ENCODE measurements at places on chromosomes 7 and 10.

- DNase-seq = no peak
Measured at GRCh38 chr10:122132882-122133565, 138.1 kb upstream of the BTBD16 start.

DNA sequence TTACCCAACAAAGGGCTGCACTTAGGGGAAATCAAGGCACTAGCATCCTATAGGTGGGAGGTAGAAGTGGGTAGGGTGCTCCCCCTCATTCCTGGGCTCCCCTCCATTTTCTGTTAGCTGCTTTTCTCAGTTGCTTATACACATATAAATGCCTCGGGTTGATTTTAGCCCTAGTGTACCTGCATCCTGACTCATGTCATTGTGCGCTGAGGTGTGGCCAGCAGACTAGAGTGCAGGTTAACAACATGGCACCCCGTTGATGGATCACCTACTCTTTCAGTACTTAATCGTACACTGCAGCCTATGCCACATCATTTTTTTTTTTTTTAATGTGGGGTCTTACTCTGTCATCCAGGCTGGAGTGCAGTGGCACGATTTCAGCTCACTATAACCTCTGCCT is 144.0 kb upstream of the ITGB1 start:
- no peak for DNase-seq

DNA sequence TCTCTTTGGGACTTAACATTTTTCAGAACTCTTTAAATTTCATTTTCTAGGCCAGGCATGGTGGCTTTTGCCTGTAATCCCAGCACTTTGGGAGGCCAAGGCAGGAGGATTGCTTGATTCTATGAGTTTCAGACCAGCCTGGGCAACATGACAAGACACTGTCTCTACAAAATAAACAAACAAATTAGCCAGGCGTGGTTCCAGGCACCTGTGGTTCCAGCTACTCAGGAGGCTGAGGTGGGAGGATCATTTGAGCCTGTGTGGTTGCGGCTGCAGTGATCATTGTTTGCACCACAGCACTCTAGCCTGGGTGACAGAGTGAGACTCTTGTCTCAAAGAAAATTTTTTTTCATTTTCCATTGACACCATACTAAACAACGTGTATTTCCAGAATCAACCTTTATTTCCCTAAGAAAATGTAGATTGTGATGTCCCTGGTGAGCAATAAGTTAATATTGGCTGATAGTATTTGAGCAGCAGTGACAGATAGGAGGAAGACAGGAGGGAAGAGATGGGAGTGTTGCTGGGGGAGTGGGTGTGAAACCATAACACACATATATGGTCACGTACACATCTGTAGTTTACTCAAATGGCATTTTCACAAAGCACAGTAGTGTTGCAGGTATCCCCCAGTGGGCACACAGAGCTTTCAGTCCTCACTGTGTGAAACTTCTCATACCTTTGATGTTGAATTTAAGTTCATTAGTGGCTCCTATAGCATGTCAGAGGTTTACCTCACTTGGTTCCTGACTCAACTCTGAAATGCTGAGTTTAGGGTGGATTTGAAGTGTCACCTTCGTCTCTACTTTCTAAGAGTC is 205.6 kb downstream of the AUTS2 start:
- DNase-seq = no peak

DNA sequence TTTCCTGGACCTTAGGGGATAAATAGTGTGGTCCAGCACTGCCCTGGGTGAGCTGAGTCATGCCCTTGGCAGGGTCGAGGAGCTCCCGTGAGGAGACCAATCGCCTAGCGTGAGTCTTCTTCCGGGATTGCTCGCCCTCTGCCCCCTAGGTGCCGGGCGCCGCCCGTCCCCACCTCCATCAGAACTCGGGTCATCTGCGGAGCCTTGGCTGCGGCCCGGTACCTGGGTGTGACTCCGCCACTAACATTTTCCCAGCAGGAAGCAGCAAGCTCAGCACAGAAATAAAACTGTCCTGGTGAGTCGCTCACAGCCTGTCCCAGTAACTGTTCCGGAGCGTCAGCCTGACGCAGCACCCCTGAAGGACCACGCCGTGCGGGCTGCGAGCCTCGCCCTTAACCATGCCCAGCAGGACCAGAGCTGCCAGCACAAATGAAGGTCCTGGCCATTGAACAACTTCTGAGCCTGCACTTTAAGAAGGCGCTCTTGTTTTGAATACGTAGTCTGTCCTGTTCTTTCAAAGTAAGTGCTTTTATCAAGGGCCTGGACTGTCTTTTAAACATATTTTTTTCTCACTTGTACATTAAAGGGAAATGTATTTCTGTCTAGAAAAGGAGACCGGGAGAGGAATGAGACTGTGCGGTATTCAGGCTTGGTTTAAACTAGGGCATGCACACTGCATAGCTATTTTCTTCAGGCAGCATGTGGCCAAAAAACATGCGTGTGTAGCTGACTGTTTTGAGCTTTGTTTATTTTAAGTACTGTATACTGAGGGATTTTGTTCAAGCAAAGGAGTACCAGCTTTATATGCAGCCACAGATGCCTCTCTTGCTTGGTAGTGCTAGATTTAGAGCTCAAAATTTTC is 136.7 kb downstream of the HECW1 start:
- peak; percentile 3 for DNase-seq

DNA sequence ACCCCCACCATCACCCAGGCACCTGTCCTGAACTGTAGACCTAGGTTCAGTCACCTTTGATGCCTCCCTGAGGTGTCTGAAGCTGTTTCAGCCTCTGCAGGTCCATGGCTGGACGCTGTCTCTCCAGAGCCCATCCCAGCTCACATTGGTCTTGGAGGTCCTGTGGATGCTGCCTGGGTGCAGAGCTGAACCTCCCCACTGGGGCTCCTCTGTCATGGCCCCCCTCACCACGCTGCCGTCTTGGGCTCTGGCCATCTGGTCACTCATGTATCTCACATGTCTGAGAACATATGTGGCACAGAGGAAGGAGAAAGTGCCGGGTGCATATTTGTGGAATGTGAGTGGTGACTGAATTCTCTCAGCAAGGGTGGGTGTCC is 108.9 kb downstream of the NKX6-2 start:
- DNase-seq = no peak

GRCh38 chr7:1300636-1301035 is 68.0 kb downstream of the UNCX start:
- no peak for DNase-seq

DNA sequence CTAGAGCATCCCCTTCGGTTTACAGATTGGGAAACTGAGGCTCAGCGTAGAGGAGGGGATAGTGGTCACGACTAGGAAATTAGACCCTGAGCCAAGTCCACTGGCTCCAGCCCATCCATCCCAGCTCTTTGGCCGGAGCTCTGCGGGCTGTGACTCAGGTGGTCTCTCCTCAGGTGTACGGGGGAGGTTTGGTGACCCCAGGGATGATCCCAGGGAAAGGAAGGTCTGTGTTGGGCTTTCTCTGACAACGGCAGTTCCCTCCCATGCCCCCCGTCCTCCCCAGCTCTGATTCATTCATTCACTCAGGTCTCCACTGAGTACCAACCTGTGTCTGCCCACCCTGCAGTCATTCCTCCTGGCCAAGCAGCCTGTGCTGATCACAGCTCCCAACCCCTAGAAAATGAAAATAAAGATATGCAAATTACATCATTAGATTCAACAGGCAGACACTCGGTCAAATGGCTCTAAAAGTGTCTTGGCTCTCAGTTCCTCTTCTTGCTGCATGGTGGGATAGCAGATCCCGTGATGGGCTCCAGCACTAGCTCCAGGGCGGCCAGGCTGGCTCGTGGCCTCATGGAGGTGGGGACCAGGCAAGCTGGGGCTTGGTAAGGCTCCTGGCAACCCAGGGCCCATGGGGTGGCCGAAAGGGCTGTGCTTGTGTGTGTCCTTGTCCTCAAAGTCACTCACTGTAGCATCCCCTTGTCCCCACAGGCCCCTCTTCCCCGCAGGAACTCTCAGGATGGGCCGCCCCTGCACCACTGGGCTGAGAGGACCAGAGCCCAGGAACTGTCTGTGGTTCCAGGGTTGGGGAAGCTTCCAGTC is 37.8 kb downstream of the CLRN3 start:
- DNase-seq = no peak

- DNase-seq = no peak
Measured at GRCh38 chr10:100729862-100730724, 15.3 kb upstream of the PAX2 start.

DNA sequence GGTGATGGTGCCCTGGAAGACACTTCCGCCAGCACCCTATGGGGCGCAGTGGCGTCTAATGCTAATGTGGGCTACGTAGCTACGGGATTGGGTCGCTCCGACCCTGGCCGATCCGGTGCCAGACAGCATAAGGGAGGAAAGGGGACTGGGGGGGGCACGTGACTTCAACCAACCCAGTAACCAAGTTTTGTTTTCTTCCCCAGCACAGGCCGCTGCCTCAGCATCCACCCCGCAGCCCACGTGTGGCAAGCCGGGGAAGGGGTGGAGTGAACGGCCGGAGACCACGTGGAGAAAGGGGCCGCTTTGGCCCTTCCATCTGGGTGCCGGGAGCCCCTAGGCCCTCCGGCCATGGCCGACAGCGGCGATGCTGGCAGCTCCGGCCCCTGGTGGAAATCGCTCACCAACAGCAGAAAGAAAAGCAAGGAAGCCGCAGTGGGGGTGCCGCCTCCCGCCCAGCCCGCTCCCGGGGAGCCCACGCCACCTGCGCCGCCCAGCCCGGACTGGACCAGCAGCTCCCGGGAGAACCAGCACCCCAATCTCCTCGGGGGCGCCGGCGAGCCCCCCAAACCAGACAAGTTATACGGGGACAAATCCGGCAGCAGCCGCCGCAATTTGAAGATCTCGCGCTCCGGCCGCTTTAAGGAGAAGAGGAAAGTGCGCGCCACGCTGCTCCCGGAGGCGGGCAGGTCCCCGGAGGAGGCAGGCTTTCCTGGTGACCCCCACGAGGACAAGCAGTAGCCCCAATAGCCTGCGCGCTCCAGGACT is 2.5 kb downstream of the PRR15 start:
- DNase-seq = no peak

- peak; percentile 56 for DNase-seq
Measured at GRCh38 chr7:46432708-46433107, 511.6 kb upstream of the IGFBP3 start.

DNA sequence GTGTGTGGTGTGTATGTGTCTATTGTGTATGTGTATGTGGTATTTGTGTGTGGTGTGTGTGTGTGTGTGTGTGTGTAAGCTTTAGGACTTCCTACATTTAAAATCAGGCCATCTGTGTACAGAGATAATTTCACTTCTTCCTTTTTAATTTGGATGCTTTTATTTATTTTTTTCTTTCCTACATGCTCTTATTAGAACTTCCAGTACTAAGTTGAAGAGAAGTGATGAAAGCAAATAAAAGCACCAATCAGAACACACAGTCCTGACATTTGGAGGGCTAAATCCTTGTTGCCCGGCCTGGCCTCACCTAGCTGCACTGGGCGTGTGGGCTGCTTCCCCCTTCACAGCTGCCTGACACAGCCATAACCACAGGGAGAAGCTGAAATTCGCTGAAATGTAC is 3.8 kb upstream of the MRC1 start:
- no peak for DNase-seq

DNA sequence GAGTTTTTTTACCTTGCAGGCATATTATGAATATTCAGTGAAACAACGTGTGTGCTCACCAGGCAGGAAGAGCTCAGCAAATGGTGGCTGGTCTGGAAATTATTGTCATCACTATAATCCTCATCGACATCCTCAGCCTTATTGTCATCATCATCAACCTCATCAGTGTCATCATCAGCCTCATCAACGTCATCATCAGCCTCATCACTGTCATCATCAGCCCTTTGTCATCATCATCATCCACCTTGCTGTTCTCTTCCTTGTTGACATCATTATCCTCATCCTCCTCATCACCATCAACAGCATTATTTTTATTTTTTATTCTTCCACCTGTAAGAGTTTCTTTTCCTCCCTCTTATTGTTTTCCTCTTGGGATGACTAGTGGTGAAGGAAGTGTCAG is 142.3 kb upstream of the GPR26 start:
- DNase-seq = no peak

GRCh38 chr10:92965314-92965713 is 95.3 kb upstream of the CYP26C1 start:
- peak; percentile 28 for DNase-seq

DNA sequence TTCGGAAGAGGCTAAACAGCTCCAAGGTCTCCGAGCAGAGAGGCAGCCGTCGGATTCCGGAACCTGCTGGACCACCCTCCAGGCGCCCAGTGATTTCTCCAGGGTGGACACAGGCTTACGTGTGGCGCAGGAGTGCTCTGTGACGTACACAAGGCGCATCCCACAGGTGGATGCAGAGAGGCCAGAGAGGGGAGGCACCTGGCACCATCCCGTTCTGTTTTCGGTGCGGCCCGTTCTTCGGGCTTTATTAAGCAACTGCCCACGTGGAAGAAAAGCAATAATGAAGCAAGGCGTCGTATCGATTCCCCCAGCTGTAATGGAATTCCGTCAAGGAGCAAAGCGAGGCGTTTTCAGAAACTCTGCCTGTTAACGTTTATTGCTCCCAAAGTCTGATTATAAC is 163.6 kb downstream of the PTPRN2 start:
- no peak for DNase-seq

DNA sequence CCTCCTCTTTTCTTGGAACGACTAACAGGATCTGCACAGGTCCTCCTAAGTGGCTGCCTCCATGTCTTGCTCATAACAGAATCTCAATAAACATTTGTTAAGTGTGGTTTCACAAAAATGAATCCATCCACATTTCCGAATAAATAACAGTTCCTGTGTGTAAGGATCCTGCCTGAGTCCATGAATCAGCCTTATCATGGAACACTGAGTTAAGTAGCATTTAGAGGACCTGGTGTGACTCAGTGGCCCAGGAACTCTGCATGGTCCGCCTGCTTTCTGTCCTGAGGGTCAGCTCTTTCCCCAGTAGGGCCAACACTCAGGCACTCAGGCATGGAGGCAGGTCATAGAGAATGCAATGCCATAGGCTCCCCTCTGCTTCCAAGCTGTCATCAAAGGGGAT is 15.8 kb upstream of the C10orf90 start:
- no peak for DNase-seq

- peak; percentile 89 for DNase-seq
Measured at GRCh38 chr7:74272305-74273038, 16.7 kb upstream of the CLIP2 start.

- no peak for DNase-seq
Measured at GRCh38 chr7:44112997-44113763, 9.0 kb downstream of the AEBP1 start.

DNA sequence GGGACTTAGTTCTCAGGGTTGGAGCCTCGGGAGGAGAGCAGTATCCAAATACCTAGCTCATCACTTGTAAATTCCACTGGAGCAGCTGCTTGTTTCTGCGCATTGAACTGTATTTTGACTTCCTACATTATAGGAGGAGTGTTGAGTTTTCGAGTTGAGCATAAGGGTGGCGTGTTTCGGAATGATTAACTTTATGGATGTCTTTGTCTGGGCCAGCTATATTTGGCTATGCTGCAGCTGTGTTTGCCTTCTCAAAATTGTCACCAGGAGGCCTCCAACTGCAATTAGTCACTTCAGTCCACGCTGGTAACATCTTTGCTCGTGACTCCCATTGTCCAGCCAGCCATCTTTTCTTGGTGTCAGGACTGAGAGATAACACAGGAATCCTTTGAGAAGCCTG is 9.1 kb downstream of the CELF2 start:
- no peak for DNase-seq

GRCh38 chr10:28400681-28401080 is 97.8 kb upstream of the MPP7 start:
- DNase-seq = no peak
